ENCODE measurements at places on chromosomes 3 and 15.
A peak's percentile ranks its signal among the peaks of the same experiment; 100 is the strongest.

DNA sequence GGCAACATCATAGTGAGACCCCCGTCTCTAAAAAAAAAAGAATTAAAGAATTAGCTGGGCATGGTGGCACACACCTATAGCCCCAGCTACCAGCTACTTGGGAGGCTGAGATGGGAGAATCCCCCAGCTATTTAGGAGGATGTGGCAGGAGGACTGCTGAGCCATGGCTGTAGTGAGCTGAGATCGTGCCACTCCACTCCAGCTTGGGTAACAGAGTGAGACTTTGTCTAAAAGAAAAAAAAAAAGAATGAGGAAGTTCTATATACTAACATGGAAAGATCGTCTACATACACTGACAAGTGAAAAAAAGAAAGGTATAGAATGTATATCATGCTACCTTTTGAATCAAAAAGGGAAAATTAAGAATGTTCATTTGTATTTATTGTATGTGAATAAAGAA, 83.9 kb upstream of the CDAN1 start:
- H3K36me3 ChIP-seq, result peaks cover 5% of the 10 kb centered on the region
- H3K4me1 ChIP-seq, result peaks cover 15% of the 10 kb centered on the region
- H3K27me3 ChIP-seq, result no peaks in the 10 kb centered on the region
- H3K27ac ChIP-seq, result no peak overlapping the region
- no peak for DNase-seq
- H3K4me3 ChIP-seq, result no peak overlapping the region

GRCh38 chr3:78728406-78729145, 1039.2 kb downstream of the ROBO1 start:
- peaks cover 37% of the 10 kb centered on the region for H3K4me1 ChIP-seq
- no peak overlapping the region for H3K4me3 ChIP-seq

GRCh38 chr15:66170042-66170441, 83.5 kb downstream of the MEGF11 start:
- peaks cover 53% of the 10 kb centered on the region for H3K27me3 ChIP-seq
- peaks cover 1% of the 10 kb centered on the region for H3K36me3 ChIP-seq
- no peak overlapping the region for H3K27ac ChIP-seq
- DNase-seq, result no peak
- no peak overlapping the region for H3K4me3 ChIP-seq

GRCh38 chr3:141076797-141077571, 25.8 kb downstream of the SPSB4 start:
- no peaks in the 10 kb centered on the region for H3K36me3 ChIP-seq
- H3K4me1 ChIP-seq, result peaks cover 31% of the 10 kb centered on the region
- peak overlapping the region; percentile 74 for H3K4me3 ChIP-seq
- H3K27me3 ChIP-seq, result no peaks in the 10 kb centered on the region
- DNase-seq, result no peak
- H3K27ac ChIP-seq, result peak overlapping the region; percentile 96
